ENCODE measurements at places on chromosomes 5 and 9.
A peak's percentile ranks its signal among the peaks of the same experiment; 100 is the strongest.

- DNase-seq: peak; percentile 88
Measured at GRCh38 chr5:31531888-31532547, at the start of the genes C5orf22 and DROSHA. C5orf22 (plus strand) TSS chr5:31532301; CDS start chr5:31532393, 92 bp downstream. DROSHA (minus strand) TSS chr5:31532093; CDS start chr5:31529059, 3,034 bp downstream.

GRCh38 chr5:142772446-142773293 is 2.5 kb downstream of the ARHGAP26 start:
- DNase-seq: no peak

- no peak for DNase-seq
Measured at GRCh38 chr5:34709861-34710673, 53.9 kb downstream of the RAI14 start.

DNA sequence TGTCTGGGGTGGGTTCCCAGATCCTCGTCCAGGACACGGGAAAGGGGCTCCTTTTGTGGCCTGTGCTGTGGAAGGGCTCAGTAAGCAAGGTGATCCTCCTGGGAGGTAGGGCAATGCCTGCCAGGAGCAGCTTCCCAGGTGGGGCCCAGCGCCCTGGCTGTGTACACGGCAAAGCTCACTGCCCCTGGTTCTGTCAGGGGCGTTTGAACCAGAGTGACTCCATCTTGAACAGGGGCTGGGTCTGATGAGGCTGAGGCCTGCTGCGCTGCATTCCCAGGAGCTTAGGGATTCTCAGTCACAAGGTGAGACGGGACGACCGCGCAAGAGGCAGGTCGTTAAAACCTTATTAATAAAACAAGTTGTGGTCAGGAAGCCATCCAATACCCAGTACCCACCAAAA is 19.9 kb upstream of the SLC12A7 start:
- no peak for DNase-seq

DNA sequence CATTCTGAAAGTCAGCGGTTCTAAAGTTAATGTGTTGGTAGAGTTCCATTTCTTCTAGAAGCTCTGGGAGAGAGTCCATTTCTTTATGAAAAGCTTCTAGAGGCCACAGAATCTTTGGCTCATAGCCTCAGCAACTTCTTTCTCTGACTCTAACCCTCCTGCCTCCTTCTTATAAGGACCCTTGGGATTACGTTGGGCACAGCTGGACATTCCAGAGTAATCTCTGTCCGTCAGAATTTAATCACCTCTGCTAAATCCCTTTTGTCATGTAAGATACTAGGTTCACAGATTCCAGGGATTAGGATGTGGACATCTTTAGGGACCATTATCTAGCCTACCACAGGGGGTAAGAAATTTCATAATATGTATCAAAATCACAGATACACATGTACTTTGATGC is 22.6 kb upstream of the ANKDD1B start:
- DNase-seq: no peak

- DNase-seq: no peak
Measured at GRCh38 chr9:99052815-99053715, 51.8 kb upstream of the TGFBR1 start.

DNA sequence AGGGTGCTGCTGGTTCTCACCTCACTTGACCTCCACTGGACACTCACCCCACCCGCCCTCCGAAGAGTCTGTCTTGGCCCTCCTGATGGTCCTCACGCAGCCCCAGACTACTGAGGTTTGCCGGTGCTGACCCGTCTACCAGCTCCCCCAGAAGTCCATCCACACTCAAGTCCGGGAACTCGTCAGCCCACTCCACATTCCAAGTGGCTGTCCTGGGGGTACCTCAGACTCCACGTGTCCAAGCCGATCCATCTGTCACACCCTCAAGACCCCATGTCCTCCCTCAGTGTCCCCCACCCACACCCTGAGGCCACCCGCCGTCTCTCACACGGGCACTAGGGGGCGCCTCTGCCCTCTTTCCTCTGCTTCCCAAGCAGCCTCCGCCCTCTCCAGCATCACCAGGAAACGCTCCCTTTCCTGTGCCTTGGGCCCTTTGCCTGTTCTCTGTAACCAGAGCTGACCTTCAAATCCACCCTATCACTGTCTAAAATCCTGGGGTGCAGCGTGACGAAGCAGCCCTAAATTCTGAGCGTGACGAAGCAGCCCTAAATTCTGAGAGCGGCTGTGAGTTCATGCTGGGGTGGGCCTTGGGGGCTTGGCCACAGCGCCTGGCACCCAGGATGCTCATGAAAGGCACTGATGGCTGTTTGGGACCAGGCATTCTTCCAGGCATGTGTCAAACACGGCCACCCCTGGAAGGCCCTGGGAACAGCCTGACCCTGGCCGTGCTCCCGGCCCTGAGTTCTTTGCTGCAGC is 95.7 kb downstream of the KCNT1 start:
- DNase-seq: no peak

DNA sequence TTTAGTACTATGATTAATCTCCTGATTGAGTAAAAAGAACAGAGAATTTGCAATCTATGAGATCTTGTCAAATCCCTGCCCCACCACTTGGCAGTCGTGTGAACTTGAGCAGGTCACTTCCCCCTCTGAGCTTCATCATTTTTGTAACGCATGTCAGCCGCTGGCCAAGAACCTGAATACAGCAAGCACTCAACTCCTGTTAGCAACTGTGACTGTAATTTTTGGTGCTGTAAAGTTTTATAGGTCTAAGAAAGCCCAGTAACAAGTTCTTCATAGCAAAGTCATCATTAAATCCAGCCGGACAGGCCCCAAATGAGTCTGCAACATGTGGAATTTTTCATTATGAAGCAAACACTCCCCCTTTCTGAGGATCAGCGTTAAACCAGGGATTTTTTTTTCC is 49.4 kb downstream of the DRD1 start:
- DNase-seq: no peak

GRCh38 chr9:31894008-31894407 is 490.4 kb upstream of the ACO1 start:
- DNase-seq: no peak

DNA sequence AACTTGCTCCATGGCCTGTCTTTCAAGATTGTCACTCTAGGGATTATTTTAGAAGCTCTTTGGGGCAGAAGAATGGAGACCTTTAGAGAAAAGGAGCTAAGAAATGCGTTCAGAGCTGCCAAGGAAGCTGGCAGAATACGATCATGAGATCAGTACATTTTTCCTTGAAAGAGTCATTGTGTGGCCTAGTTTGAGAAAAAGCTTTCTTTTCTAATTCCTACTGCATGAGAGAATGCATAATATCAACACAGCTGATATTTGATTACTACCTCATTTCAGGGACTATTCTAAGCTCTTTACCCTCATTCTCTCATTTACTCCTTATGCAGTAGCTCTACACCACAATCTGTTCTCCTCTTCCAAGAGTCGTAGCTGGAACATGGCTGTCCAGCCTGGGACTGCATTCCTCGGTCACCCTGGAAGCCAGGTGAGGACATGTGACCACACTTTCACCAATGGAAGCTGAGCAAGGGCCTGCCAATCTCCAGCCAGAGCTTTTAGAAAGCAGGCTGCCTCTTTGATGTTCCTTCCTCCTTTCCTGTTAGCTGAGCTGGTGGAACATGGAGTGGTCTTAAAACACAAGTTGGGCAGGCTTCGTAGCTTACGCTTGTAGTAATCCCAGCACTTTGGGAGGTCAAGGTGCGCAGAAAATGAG is 99.3 kb upstream of the LHFPL2 start:
- DNase-seq: no peak

GRCh38 chr5:125311743-125312142 is 565.3 kb upstream of the ZNF608 start:
- no peak for DNase-seq

DNA sequence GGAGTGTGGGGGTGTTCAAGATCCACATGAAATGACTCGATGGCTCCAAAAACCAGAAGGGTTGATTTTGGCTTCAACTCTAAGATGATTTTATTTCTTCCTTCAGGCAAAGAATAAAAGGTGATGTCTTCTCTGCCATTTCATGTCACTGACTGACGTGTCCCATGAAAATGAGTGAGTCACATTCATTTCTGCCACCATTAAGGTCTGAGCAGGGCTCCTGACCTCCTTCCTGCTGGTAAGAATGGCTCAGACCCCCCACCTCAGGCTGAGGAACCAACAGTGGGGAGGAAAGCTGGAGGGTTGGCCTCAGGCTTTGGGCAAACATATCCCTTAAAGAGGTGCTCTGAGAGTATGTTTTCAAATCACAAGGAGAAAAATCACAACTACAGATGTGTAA is 53.9 kb upstream of the ZNF354A start:
- no peak for DNase-seq

GRCh38 chr5:114237766-114238165 is 124.1 kb upstream of the KCNN2 start:
- no peak for DNase-seq

- DNase-seq: no peak
Measured at GRCh38 chr5:155850370-155850769, 476.6 kb upstream of the SGCD start.

DNA sequence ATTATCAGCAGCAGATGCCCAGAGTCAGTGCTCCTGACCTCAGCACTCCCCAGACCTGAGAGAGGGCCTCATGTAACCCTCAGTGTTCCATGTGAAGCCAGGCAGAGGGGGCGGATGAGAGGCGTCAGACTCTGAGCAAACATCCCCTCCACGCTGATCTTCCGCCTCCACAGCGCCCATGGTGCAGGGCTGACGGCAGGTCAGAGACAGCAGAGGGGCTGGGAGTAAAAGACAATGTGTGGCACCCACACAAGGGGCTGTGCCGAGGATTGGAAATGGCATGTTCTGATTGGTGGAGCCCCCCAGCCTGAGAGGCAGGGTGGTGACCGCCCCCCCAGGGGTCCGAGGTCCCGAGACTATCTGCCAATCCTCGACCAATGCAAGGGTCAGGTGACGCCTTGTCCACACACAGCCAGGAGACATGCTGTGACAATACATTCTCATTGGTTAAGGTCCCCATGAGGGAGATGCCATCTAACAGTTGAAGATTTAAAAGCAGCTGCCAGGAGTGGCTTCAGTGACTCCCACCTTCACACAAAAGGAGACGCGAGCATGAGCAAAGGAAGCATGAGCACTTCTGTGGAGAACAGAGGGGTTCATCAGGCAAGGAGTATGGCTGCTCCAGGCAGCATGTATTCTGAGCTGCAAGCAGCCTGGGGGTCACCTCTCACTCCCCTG is 19.3 kb upstream of the SLC25A51 start:
- no peak for DNase-seq

GRCh38 chr5:115962565-115963402 is 509 bp downstream of the LVRN start:
- DNase-seq: peak; percentile 42

DNA sequence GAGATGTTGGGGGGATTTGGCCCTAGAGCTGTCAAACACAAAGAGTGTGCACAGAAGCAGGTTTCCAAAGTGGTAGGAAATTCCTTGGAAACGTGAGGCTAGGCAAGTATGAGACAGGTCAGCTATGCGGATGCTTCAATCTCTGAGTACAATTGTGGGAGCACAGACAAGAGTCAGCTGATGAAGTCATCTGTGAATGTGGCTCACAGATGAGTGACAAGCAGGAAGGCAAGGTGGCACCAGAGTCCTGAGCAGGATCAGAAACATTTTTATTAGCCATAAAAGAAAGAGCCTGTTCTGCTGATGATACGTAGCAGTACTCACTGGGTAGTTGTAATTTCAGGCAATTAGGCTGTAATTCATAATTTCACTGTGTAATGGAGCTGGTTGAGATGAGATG is 117.0 kb downstream of the DCP2 start:
- no peak for DNase-seq

DNA sequence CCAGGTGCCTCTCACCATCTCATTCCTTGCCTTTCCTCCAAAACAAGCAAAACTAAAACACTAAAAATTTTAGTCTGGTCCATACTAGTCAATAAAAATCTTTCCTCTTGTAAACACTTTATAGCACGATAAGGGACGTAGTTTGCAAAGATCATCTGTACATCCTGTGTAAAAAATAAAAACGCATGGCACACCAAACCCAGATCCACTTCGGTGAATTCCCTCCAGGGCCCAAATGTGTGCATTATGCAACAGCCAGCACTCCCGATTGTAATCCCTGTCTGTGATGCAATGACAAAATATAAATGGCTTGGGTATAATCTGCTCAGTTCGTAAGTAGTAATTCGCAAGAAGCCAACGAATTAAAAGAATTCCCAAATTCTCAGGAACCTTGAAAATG is 1.4 kb downstream of the FAM169A start:
- no peak for DNase-seq

DNA sequence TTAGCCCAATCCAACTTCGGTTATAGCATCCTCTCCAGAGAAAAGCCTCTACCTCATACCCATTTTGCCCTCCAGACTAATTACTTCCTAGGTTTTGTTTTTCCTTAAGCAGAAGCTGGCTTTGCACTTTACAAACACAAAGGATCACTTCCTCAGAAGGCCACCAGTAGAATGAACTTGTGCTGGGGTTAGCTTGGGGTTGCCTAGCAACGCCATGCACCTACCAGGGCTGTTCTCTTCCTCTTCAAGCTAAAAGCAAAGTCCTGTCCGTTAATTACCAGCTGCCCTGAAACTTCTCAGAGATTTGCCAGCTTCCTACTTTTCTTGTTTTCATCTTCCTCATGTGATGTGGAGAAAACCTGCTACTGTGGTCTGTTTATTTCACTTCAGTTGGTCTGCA is 132.0 kb upstream of the WWC1 start:
- DNase-seq: peak; percentile 56

DNA sequence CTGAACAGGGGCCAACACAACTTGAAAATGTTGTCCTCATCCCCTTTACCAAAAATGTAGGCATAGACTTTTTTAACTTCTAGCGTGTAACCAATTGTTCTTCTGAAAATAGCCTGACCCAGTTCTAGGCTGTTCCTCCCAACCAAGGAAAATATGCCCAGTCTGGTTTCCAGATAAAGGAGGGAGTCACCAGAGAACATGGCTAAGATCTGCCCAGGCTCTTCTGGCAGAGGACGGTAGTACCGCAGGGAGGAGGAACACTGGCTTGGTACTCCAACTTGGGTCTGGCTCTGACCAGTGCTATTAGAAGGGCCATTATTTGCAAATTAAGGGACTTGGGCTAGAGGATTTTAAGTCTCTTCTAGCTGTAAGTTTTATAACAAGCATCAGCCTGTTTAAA is 63.1 kb downstream of the GRAMD2B start:
- DNase-seq: no peak

DNA sequence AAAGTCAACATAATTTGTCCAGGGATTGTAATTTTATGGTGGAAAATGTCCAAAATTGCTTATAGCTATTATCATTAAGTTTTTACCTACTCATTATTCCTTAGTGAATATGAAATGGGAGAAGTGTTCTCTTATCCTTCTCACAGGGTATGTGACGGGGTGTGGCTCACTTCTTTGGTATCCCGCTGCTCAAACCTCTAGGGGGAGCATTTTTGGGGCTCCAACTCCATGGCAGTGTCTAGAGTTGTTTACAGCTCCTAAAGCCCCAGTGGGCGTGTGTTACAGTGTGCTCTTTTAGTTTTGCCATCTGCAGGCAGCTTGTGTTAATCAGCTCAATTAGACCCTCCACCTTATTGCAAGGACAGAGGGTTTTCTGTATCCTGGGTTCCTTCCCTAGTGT is 89.4 kb downstream of the CDKN2A start:
- DNase-seq: no peak

- DNase-seq: no peak
Measured at GRCh38 chr5:148483750-148484149, 100.0 kb downstream of the FBXO38 start.

GRCh38 chr5:1555808-1556731 is 32.3 kb upstream of the LPCAT1 start:
- no peak for DNase-seq

Measured in GM20000 (cell line).